Stimulated activated CD4-positive, alpha-beta T cell treated with anti-CD3 and anti-CD28 coated beads, Interleukin-4, amount 100 ng/mL, for 4 hours (primary cell): ENCODE measurements at places on chromosomes 2 and 18.

GRCh38 chr2:132732694-132733093 lies 62.7 kb upstream of the LYPD1 start:
- DNase-seq: no peak

DNA sequence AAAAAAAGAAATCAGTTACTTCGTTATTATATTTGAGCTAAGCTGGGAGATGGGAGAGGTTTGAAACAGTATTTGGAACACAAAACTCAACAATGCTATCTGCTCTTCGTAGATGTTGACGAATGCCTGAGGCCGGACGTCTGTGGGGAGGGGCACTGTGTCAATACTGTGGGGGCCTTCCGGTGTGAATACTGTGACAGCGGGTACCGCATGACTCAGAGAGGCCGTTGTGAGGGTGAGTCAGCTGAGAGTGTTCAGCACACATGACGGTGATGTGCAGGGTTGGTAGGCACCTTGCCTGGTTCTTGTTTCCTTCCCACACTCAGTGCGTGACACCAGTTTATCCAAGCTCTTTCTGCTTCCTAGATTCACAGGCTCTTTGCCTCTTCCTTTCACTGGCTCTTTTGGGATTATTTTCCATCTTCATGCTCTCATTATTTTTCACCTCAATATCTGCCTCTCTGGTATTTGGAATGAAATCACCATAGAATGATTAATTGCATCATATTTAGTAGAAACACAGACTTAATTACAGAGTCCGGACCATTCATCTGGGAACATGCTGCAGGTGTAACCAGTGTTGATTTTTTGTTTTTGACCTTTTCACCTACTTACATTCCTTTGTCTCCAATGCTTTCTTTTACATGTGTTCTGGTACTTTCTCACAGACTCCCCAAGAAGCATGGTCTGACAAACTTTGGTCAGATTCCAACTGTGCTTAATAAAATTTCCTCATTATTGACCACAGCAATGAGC lies 200.6 kb upstream of the RASGRP3 start:
- DNase-seq: peak; percentile 5

- DNase-seq: no peak
Measured at GRCh38 chr2:191697870-191698269, 19.9 kb downstream of the NABP1 start.

DNA sequence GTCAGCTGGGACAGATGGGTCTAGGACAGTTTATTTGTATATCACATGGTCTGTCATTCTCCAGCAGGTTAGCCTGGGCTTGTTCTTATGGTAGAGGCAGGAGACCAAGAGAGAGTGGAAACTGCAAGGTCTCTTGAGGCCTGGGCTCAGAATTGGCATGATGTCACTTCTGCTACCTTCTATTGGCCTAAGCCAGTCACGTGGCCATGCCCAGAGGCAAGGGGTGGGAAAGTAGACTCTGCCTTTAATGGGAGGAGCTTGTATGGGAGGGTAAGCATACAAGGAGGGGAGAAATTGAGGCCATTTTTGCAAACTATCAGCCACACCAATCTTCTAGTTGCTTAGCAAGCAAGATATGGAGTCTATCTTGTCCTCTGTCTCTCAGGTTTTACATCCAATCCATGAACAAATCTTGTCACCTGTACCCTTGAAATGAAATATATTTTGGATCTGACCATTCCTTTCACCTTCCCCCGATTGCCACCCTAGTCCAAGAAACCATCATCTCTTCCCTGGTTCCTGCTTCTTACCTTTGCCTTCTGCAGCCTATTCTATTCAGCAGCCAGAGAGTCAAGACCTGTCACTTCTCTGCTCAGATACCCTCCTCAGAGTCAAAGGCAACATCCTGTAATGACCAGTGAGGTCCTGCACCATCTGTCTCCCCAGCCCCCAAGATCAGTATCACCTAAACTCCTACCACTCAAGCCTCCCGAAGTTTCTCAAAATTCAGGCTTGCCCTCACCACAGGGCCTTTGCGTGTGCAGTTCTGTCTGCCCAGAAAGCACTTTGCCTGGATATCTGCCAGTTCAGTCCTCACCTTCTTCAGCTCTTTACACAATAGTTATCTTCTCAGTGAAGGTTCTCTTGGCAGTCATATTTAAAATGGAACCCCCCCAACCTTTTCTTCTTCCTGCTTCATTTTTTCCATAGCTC lies 240.0 kb downstream of the LOXHD1 start:
- DNase-seq: no peak

DNA sequence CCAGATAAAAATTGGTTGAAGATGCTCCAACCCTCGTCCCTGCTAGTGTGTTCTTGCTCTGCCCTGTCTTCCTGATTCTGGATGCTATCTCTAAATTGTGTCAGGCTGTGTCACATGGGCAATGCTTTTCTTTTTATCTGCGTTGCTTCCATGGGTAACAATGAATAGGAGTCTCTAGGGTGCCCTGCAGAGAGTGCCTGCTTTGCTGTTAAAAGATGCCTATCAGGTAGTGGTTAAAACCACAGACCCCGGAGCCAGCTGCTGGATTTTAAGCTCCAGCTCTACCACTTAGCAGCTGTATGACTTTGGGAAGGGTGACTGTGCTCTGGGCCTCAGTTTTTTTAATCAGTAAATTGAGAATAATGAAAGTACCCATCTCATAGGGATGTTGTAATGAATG lies 340.3 kb downstream of the PLCL1 start:
- DNase-seq: no peak

DNA sequence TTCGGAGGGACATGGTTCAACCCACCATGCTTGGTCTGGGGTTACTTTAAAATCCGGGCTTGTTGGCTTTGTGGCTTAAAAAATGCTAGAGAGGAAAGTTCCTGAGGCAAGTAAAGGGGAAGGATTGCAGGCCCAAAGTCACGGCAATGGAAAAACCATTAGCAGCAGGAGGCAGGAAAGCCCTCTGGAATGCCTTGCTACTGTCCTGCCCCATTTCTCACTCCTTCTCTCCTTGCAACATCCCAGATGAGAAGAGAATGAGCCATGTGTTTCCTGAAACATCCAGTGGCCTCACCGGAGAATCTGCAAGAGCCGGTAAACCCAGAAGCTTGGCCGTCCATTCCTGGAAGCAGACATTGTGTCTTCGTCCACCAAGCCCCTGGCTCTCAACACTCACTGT lies 97.4 kb upstream of the LCLAT1 start:
- no peak for DNase-seq

GRCh38 chr2:17030047-17030446 lies 364.4 kb upstream of the CYRIA start:
- DNase-seq: no peak

GRCh38 chr18:3069671-3070433 lies 56.9 kb upstream of the LPIN2 start:
- no peak for DNase-seq

DNA sequence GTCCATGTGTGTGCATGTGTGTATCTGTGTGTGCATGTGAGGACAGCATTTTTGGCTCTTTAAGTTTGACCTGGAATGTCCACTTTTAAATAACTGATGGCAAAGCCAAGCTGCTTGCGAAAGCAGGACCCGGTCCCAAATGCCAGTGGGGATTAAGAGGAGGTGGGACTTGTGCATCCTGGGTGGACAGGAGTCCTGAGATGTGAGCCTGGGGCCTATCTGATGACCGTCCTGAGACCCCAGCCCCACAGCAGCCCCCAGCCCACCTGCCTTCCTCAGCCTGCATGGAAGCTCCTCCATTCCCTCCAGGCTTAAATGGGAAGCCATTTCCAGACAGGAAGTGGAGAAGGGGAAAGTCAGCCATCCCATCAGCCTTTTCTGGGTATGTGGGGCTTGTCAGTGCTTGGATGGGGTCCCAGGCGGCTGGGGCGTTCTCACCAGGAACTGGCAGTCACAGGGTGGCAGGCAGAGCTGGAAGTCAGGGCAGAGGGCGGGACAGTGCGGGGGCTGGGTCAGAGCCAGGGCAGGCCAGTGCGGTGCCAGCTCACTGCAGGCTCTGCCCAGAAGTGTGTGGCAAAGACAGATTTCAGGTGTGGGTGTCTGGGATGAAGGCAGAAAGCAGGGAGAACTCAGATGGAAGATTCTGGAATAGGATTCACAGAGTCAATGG lies 117.8 kb downstream of the ACKR3 start:
- DNase-seq: no peak

DNA sequence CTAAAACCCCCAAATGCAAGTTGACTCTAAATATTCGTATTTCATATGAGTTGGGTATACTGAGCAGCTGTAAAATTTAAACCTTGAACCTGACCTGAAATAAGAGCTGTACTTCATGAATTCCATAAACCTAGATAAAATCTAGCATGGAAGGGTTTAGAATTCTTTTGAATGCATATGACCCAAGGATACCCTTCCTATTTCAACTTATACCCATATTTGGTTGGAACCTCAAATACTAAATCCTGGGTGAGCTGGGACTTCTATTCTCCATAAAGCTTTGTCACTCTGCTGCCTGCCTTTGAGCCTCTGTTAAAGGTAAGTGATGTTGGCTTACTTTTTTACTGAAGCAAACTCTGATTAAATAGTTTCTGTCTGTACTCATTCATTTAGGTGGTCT lies 994.6 kb downstream of the SUCLG1 start:
- DNase-seq: no peak

DNA sequence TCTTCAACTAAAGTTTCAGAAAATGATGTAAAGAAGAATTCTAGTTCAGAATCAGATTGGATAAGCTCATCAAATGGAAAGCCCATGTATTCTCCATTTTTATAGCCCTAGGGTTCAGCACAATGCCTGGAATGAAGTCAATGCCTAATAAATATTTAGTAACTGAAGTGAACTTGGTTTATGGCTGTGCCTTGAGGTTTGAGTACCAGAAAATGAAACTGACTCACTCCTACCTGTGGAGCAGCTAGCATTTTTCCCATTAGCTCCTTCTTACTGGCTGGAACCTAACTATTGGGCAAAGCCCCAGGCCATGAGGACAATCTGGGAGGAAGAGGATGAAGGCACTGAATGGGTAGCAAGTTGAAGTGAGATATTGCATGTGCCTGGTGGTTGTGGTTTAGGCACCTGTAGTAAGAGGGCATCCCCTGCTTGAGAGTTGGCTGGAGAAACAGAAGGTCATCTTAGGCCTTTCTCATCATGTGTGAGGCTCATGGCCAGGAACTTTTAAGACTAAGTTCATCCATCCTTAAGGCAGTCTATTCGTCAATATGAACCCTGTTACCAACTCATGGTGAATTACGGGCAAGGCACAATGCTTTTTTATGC lies 85.0 kb upstream of the LYPD1 start:
- DNase-seq: no peak

- no peak for DNase-seq
Measured at GRCh38 chr2:218245214-218245613, 15.6 kb upstream of the GPBAR1 start.

- no peak for DNase-seq
Measured at GRCh38 chr2:240810199-240810598, 9.8 kb downstream of the KIF1A start.

GRCh38 chr2:57569396-57569795 lies 477.2 kb upstream of the VRK2 start:
- no peak for DNase-seq

GRCh38 chr2:124822516-124822915 lies 797.4 kb downstream of the CNTNAP5 start:
- no peak for DNase-seq

DNA sequence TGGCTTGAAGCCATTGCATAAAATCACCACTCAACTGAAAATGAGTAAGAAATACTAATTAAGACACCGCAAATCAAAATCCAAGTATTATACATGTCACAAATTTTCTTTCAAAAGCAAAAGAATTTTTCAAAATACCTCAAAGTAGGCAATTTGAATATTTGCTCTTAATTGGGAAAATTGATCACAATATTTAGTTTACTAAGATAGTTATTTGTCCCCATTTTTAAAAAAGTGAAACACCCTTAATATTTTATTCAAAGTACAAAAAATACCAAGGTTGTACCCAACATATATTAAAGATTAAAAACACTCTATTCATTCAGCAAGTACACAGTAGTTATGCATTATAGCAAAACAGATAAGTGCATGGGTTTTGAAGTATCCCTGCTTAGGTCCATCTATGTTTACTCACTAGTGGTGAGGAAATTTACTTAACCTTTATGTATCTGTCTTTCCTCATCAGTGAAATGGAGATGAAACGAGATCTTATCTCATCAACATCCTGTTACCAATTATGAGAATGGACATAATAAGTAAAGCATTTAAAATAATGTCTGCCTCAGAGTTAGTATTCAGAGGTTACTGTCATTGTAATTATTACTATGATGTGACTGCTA lies 35.1 kb downstream of the VPS54 start:
- no peak for DNase-seq

DNA sequence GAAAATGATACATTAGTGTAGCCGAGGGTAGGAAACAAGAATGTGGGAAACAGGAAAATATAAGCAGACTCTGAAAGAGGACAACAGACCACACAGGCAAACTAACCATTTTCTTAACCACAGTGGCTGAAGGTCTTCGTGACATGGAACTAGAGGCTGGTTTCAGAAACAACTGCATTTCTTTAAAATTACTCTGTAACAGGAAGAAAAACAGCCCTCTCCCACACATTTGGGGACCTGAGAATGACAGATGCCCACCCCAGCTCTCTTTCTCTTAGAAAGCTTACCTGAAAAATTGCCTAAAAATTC lies 13.8 kb upstream of the SLC25A52 start:
- no peak for DNase-seq

- DNase-seq: no peak
Measured at GRCh38 chr2:33532146-33532545, 55.7 kb downstream of the RASGRP3 start.

- no peak for DNase-seq
Measured at GRCh38 chr2:92326-92725, 46.0 kb upstream of the FAM110C start.

DNA sequence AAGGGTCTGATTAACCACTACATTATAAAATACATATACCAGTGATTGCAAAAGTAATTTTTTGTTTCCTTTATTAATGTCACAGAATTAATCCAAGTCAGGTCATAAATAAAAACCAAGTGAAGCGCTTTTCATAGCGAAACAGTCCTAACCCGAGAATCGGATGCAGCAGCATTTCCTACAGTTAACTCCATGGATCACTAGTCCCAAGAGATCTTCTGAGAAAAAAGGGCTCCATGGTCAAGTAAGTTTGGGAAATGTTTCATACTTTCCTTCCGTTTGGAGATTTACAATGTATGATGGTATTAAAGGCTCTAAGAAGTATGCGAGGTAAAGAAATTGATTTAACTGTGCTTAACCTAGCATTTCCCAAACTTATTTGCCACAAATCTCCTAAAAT lies 85.2 kb downstream of the NOL10 start:
- no peak for DNase-seq

DNA sequence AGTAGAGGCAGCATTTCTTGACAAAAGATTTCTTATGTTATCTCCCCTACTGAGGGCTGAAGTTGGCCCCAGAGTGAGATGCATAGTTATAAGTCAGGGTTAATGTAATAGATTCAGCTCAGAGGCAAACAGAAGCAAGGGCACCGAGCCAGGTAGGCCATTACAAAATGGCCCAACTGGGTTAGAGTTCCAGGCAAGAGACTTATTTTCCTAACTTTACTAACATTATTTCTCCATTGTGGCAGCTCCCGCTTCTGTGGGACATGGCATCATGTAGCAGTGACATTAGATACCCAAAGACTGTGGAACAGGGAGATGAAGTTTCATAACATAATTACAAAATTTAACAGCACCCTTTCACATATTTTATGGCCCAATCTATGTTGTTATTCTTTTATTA lies 27.1 kb downstream of the TSPYL6 start:
- DNase-seq: no peak
